Cortex of kidney (tissue), 1 donor: ENCODE measurements at places on chromosomes 3 and 15.

DNA sequence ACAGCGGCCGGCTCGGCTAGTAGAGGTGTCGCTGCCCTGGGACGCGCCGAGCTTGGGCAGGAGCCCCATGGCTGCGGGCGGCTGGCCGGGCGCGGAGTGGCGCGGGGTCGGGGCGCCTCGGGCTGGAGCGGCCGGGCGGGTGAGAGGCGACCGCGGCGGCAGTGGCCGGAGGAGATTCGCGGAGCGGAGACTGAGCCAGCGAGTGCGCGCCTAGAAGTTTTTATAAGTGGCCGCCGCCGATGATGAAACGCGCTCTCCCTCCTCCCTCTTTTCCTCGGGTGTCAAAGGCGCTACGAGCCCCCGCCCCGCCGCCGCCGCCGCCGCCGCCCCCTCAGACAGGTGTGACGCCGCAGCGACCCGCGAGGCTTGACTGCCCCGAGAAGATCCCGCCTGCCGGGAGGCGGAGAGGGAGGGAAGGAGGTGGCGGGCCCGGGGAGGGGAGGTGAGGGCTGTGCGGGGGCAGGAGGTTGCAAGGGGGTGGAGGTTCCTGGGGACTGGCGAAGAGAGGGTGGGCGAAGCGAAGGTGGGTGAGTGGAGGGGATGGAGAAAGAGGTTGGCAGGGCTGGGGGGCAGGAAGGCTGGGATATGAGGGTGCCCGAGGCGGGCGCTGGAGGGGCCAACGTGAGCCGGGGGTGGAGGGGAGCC, at the start of gene SLCO2A1:
SLCO2A1 (minus strand) TSS at position 192 of the 645 bp plus-strand sequence; CDS start at position 69, 123 bp downstream.
- DNase-seq, result no peak

DNA sequence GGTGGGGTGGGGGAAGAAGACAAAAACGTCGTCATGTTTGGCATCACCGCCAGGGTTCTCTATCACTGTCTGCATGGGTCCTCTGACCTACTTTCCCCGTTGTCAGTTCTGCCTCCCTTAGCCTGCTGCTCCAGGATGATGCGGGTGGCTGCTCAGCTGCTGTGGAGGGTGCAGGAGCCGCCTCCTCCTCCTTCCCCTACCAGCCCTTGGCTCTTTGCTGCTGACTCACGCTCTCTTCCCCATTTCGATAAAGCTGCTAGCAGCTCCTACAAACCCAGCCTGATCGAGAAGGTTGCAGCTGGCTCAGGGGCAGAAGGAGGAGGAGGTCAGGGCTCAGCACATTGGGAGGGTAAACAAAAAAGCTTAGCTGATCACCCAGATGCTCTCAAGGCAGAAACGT, 49.5 kb upstream of the SEC13 start:
- no peak for DNase-seq

- no peak for DNase-seq
Observed at GRCh38 chr3:66819993-66820501, 178.1 kb upstream of the KBTBD8 start.

DNA sequence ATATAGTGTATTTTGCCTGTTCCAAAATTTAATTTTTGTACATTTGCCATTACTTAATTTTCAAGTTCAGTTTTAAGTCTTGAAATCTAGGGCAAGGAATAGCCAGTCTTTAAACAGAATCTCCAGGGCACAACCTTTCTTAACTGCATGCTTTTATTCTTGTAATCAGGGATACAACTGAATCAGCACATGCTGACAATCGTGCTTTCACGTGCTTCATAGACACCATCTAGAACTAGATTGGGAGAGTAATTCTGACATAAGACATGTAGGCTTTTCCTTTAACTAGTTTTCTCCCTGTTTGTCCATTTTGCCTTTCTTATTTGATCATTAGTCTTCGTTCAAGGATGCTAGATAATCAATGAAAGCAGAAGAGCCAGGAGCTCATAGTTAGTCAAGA, 650.4 kb upstream of the CADM2 start:
- no peak for DNase-seq

DNA sequence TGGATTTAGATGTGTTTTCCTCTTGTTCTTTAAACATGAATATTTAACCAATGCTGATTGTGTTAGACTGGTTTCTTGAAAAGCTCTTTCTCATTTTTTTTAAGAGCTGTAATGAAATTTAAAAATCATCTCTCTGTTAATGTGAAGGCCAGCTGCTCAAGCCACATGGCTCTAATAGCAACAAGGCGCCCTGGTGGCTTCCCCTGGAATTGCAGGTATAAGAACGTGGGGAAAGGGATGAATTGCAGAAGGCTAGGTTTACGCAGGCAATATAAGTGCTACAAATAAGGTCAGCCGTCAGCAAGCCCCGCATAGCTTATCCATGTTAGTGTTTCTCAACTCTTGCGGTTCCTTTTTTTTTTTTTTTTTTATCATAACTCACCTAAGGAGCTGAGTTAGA, 108.5 kb downstream of the SAMMSON start:
- DNase-seq, result no peak

DNA sequence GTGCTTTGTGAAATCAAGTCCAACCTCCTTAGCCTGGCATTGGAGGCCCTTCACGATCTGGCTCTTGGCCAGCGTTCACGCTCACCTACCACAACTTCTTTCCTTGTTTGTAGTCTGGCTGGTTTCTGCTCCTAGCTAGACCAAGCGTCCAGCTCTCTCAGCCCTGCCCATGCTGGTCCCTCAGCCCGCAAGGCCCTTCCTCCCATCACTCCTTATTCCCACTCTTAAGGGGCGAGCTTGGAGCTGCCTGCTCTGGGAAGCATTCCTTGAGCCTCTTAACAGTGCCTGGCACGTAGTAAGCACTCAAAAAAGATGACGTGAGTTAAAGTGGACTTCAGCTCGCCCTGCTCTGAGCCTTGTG, 8.7 kb downstream of the SLC6A6 start:
- DNase-seq, result no peak

DNA sequence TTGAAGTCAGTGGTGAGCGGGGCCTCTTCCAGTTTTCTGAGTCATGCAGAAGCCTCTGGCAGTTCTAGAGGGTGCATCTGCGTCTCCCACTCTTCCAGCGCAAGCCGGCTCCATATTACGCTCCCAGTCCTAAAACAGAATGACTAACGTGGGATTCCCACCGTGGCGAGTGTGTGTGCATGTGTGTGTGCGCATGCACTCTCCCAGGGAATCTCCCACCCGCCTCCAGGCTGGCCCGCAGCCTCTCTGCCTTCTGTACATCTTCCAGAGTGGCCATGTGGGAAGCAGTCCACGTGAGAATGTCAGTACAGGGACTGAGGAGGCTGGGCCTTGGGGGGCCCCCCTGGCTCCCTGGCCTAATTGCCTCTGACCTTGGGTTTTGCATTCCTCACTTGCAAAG, 87.7 kb downstream of the LSM3 start:
- DNase-seq, result no peak

DNA sequence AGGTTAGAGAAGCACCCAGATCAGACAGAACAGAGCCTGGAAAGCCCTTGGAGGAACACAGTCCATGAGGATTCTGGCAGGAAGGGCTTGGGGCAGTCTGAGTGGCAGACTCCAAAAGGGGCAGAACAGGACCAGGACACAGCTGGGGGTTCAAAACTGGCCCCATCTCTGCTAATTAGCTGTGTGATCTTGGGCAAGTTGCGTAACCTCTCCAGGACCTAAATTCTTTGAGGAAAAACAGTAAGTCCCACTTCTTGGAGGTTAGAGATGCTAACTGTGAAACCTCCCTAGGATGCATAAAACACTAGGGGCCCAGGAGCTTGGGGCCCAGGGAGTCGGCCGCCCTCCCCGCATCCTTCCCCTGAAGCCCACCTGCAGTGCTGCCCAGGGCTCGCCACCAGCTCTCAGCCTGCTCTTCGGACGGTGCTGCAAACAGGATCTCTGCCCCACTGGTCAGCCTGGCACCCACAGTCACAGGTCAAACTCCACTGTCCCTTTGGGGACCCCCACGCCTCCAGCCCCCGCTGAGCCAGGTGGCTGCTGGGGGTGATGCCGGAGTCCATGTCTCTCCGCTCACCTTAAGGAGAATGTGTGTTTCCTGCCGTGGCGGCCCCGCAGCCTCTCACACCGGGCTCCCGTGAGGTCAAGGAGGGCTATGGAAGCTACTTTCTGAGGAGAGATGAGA, 12.0 kb downstream of the PLA2G4B start:
- no peak for DNase-seq

DNA sequence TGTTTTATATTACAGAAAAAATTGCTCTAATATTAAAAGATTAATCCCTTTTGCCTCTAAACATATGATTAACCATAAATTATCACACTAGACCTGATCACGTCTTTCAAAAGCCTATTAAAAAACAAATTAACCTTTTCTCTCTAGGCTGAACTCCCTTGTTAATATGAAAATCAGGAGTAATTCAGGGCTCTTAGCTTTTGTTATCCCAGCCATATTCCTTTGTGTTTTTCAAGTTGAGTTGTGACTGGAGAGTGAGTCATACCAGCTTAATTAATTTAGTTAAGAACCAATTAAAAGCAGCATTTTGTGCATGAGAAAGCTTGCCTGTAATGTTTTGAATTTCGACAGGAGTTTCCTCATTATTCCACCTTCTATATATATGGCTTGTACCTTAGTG, 385.8 kb downstream of the VGLL3 start:
- DNase-seq, result no peak

DNA sequence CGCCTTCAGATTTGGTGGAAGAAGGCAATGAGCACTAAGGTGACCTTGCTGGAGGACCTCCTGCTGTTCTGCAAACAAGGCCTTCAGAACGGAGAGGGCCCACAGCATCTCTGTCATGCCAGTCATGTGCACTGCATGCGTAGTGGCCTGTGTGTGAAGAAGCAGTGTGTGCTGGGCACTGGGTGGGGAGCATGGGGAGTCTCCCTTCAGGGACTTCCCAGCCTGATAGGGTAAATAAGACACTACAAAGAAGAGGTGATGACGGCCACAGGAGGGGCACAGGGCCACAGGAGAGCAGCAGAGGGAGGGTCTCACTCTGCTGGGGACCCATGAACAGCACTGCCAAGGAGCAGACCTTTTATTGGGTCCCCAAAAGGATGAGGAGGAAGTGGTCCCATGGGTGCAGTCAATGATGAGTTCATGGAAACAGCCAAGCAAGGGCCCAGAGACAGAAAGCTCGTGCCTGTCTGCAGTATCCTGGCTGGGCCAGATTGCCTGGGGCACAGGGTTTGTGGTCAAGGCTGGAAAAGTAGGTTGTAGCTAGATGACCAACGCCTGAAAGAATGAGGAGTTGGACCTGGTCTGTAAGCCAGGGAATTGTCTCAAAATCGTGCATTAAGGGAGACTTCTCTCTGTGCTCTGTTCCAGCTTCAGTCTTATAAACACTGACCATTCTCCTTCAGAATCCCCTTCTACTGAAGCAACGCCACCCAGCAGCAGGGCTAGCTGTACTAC, 67.8 kb upstream of the SEC61A1 start:
- DNase-seq, result no peak

DNA sequence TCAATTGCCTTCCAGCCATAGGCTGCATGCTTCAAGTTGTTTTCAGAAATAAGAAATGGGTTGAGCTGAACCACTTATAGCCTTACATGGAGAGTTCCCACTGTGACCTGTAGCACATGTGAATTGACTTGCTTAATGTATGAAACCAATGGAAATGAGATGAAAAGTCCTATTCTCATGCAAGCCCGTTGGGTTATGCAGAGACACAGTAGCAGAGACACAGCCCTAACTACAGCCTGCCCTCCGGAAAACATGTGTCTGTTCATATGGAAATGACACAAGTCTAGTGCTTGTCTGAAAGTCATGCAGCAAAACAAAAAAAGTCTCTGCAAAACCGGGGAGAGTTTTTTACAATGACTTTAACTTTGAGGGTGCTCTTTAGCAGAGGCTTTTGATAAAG, 14.5 kb downstream of the HIGD2B start:
- DNase-seq, result no peak

DNA sequence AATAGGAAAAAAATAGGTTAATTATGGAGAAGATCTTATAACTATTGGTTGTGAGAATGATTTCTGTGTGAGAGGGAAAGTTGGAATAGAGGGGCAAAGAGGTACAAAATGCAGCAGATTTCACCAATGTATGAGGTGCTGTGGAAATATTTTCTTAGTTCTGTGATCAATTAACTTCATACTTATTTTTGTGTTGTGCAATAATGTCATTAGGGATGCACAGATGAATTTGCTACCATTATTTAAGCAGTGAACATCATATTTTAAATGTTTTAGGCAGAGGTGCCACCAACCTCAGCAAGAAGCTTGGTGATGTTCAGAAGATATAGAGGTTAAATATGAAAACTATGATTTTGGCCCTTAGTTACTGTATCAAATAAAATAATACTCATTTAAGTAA, 21.6 kb downstream of the MBNL1 start:
- DNase-seq, result no peak

DNA sequence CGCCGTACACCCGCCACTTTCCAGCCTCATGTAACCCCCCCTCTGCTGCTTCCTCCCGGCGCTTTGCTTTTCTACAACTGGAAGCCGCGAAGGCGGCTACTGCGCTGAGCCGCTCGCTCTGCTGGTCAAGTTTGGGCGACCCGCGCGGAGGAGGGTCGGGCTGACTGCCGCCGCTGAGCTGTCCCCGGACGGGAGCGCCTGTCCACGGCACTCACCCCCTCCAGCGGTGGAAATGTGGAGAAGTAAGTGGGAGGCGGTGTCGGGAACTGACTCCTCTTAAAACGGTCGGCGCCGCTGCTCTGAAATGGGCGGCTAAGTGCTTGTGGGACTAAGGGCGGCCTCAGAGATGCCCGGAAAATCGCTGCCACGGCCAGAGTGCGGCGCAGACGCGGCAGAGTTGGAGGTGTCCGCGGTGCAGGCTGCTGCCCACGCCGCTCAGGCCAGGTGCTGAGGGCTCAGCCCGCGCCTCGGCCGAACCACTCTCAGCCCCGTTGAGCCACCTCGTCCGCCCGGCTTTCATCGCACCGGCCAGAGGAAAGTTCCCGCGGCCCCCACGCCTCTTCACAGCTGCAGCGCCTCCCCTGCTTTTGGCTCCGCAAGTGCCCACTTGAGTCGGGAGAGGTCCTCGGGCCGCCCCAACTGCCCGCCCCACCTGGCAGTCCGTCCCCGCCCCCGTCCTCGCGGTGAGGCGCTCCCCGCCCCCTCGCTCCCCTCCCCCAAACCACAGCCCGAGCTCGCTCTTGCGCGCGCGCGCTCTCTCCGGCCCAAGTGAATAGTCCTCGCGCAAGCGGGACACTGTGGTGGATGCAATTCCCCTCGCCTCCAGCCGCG, at the start of gene EPHA6:
EPHA6 (plus strand) TSS at position 775 of the 831 bp plus-strand sequence.
- no peak for DNase-seq

- DNase-seq, result no peak
Observed at GRCh38 chr3:169939320-169939719, 27.3 kb upstream of the SEC62 start.

GRCh38 chr15:51103330-51103729, 8.6 kb upstream of the TNFAIP8L3 start:
- no peak for DNase-seq

GRCh38 chr3:123414973-123415775, 33.7 kb downstream of the ADCY5 start:
- no peak for DNase-seq

GRCh38 chr15:73954188-73955145, 28.2 kb downstream of the LOXL1 start:
- DNase-seq, result no peak

GRCh38 chr3:67106874-67107273, 108.8 kb downstream of the KBTBD8 start:
- no peak for DNase-seq
